ENCODE measurements at places on chromosomes 7 and 10.

GRCh38 chr7:70585071-70585470 is 546.9 kb upstream of the GALNT17 start:
- DNase-seq: no peak

DNA sequence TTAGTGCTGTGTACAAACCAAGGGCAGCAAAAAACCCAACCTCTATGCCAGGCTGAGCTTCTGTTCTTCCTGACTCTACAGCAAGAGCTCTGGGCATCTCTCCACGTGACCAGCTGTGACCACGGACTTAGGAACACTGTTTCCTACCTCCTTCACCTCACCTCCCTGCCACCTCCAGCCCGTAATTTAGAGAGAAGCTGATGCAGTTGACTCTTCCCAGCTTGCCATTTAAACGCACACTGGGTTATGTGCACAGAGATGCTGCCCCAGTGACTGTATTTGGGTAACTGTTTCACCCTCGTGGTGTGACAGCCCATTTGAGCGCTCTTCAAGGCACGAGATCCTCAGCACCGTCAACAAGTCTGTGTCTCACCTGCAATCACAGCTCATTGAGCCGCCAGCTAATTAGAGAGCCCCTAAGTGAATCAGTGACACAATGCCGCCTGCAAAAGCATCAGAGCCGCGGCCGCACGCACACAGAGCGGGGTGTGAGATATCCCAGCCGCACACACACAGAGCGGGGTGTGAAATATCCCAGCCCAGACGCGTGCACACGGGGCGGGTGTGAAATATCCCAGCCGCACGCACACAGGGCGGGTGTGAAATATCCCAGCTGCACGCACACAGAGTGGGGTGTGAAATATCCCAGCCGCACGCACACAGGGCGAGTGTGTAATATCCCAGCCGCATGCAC is 319.7 kb downstream of the PTPRN2 start:
- DNase-seq: no peak

GRCh38 chr10:68175949-68176348 is 56.0 kb downstream of the ATOH7 start:
- DNase-seq: no peak

- DNase-seq: no peak
Measured at GRCh38 chr10:35416619-35417312, 80.5 kb downstream of the CCNY start.

- no peak for DNase-seq
Measured at GRCh38 chr7:42274053-42274452, 37.0 kb upstream of the GLI3 start.

DNA sequence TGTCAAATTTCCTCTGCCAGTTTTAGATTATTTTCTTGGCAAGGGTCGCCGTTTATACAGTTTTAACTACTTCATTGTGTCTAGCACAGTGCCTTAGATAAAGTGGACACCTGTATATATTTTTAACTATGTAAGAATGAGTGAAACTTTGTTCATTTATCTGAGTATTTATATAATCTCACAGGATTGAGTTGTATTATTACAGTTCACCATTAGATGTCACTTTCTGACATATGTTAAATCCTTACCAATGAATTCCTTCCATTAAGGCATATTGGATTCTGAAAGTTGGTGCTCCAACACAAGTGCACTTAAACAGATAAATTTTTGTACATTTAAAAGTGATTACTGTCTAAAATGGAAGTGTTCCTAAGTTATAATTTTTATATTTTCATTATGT is 43.0 kb downstream of the ZMYND11 start:
- DNase-seq: no peak

- DNase-seq: no peak
Measured at GRCh38 chr10:90571481-90572258, 286.2 kb downstream of the HTR7 start.

GRCh38 chr10:22097696-22098095 is 94.2 kb upstream of the DNAJC1 start:
- no peak for DNase-seq

DNA sequence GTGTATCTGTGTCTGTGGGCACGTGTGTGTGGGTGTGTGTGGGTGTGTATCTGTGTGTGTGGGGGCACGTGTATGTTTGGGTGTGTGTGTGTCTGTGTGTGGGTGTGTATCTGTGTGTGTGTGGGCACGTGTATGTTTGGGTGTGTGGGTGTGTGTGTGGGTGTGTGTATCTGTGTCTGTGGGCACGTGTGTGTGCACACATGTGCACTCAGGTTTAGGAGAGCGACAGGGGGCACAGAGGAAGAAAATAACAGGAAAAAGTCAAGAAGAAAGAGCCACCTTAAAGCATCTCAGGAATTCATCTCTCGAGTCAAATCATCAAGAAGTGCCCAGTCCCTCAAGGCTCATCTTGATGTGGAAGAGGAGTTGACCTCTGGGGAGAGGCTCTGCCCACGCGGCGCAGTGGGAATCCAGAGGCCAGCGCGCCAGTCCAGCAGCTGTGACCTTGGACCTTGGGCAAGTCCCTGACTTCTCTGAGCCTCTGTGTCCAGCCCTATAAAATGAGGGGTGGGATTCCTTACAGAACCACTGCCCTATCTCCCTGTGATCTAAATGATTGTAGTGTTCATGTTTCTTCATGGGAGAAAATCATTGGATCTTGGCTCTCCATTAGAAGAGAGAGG is 147.8 kb downstream of the RGS10 start:
- DNase-seq: no peak

DNA sequence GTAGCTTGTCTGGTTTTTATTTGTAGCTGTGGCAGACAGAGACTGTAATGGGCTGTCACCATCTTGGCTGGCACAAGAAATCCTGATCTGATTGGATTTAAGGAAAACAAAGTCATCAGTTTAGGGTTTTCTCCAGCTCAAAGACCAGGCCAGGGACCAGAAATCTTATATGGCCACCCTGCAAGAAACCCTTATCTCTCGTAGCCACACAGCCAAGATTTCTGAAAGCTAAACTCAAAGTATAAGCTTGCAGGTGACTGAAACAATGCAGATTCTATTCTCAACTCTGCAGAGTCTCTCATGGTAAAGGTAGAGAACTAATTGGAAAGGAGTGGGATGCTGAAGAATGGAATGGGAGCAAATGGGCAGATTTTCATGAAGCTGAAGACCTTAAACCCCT is 3.2 kb upstream of the ASB13 start:
- DNase-seq: no peak

Measured in stimulated activated CD8-positive, alpha-beta memory T cell treated with anti-CD3 and anti-CD28 coated beads, Interleukin-7, amount 100 ng/mL, for 24 hours (primary cell).